ENCODE measurements at places on chromosomes 6 and 20.

DNA sequence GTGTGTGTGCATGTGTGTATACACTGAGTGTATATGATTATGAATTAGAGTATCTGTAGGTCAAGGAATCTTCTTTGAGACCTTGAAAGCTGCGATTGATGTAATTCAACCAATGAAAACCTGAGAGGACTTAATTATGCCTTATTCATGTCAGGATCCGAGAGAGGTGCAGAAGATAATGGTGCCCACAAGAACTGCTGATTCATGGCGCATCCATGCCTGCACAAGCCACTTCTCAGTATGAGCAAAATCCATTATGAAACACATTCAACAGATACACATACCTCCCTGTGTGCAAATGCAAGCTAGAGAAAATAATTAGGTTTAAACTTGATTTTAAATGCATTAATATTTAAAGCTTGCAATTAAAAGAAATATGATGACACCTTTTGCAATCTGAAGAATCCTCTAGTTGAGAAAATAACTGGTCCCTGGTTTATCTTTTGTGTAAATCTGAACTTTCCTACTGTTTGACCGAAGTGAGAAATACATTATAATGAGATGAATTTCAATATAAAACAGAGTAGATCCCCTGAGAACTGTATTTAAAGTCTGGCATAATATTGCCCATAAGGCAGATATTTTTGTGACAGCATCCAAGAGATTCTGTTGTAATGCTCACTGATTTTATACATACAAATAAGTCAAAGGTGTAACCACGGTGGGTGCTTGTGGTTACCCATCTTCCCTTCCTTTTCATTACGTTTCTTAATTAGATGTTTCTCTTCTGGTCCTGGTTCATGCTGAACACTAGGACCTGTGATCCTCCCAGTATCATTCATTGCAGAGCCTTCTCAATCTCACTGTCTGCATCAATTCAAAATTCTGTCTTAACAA is 45.6 kb downstream of the LY86 start:
- no peak for DNase-seq

DNA sequence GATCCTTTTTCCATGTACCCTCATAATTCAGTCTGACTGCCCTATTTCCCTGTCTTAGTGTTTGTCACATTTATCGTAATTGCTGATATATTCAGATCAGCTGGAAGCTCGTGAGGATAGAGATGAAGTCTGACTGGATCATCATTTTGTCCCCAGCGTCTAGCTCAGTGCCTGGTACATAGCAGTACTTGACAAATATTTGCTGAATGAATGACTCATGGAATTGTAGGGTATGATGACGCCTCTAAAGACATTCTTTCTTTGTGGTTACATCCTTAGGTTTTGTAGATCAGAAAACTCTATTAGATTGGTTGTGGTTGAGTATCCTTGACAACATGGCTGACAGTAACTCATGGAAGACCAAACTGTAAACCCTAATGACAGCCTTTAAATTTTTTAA is 68.9 kb downstream of the MTHFD1L start:
- no peak for DNase-seq

DNA sequence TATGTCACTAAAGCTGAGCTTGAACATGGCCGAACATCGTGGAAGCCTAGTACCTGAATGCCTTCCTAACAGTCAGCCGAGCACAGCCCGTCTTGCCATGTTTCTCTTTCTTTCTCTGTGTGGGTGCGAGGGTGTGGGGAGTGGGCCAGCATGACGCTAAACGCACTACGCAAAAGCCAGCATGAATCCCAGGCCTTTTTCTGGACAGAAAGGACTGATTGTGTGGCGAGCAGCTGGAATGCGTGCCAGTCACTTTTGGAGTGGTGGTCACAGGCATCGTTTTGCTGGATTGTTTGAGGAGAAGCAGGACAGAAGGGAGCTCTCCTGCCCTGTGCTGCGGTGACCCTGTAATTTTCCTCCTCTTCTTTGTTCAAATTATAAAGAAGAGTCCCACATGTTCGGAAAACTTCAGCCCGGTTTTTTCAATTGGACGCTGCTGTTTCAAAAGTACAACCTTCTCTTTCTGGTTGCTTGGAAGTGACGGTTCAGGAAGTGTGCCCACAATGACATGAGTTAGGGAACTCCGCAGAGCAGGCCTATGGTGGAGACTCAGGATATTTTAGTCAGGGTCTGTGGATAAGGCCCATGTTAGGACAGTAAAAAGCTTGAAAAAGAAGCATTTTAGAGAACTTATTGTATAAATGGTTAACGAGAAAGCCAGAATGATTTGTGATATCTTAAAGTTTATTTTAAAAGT is 54.3 kb downstream of the PDE7B start:
- no peak for DNase-seq

DNA sequence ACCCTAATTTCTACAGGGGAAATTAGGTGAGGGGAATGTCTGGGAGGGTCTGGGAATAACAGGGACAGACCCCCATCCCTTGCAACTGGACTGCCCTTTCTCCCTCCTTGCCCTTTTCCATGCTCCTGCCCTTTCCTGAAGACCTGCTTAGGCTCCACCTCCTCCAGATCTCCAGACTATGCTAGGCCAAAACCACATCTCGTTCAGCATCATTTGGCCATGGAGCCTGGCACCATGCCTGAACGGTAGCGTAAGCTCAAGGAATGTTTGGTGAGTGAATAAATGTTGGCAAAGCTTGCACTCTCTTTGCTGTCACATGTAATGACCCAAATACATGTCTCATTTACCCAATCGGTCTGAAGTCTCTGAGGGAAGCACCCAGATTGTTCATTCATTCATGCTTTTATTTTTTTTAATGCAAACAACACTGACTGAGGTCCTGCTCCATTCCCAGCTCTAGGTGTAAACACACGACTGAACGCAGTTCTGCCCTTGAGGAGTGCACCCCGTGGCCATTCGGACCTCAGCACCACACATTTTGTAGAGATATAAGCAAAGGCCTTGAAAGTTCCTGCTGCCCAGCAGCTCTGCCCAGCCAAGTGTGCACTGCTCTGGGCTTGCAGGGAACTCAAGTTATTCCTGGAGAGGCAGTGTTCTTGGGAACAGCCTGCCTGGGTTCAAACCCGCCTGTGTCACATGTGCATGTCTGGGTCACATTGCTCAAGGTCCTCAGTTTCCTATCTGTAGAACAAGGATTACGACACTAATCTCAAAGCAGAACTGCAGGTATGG is 1.1 kb upstream of the GRM4 start:
- DNase-seq, result no peak

DNA sequence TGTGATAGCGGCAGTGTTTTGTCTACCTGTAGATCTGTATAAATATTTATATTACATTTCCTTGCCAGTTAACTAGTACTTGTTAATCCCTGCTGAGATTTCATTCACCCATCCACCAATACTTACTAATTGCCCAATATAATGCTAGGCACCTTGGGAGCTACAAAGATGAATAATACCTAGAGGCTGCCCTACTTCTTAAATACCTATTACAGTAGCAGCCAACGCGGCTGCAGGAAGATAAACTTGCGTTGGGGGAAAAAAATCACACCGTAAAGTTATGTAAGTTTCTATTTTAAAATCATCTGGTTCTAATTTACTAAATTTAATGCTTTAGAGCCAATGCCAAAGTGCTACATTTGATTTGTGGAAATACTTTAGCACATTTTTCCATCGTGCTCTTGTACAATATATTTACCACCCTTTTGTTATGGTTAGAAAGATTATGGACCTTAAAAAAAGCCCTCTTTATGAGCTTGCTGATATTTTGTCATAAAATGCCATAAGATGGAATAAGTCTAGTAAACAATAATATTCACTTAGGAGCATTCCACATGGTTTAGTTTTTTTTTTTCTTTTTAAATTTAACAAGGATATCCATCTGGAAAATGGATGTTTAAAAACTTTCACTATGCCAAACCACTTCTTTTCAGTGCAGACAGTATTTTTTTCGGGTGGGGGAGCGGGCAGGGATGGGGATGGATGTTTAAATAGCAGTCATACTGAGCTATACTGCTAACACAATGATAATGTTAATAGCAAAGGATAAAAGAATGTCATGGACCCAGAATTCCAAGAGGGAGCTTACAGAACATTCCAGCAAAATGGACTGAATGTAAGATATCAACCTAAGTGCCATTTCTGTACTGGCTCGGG is 13.2 kb upstream of the NEDD9 start:
- no peak for DNase-seq

- DNase-seq, result no peak
These were observed 33.8 kb upstream of the LCA5 start for GRCh38 chr6:79571030-79571367.

DNA sequence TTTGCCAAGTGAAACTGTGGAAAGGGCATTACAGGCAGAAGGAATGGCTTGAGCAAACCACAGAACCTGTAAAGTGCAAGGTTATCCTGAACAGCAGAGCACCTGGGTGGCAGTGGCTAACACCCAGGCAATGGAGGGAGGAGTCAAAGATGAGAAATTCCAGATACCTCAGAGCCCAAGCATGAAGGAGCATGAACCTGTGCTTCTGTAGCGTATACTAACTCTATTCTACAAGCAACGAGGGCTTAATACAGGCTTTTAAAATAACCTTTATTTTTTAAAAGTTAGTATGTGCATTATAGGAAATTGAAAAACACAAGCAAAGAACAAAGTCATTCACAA is 77.0 kb downstream of the CNBD2 start:
- DNase-seq, result no peak

- no peak for DNase-seq
These were observed 320.9 kb downstream of the UTRN start for GRCh38 chr6:144606083-144606482.

DNA sequence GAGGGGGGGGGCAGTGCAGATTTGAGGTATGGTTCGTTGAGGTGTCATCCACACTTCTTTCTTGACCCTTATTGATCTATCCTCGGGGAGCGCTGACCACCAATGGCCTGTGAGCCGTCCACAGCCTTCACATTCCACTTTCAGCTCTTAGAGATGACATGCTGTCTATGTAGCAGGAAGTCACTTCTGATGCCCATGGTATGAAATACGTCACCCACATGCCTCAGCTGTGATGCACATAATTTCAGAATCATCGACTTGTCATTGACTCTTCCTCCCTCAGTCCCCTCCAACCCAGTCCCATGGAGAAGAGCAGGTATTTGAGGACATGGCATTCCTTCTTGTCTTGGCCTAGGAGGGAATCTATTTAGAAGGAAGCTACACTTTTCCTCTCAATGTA is 4.7 kb upstream of the ADGRF5 start:
- no peak for DNase-seq

Measured in T-helper 1 cell (primary cell).